ENCODE measurements at places on chromosomes 16 and 17.
A peak's percentile ranks its signal among the peaks of the same experiment; 100 is the strongest.

DNA sequence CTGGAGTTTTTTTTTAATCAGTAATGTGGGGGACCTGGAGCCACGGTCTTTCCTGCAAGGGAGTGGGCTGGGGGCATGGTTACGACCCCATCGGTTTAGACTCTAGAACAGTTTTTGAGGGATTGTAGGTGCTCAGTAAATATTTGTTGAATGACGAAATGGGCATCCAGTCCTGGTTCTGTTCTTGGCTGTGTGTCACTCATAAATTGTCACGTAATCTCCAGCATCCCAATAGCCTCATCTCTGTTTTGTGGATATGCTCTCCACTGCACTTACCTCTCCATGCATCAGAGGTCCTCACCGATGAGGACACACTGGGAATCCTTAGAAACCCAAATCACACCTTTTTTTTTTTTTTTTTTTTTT, 497 bp upstream of the SLC38A7 start:
- no peak for DNase-seq

DNA sequence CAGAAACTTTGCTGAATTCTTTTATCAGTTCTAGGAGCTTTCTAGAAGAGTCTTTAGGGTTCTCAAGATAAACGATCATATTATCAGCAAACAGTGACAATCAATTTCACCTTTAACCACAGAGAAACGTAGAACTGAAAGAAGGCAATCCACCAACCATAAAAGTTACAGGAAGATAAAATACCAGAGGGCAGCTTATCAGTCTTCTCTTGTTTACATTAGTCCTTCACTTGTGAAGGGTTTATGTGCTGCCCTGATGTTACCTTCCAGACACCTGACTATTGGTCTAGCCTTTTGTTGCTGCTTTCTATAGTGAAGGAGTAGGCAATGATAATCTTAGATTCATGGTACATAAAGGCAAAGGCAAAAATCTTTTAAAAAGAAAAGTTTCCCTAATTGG, 73.2 kb upstream of the EFCAB3 start:
- DNase-seq: no peak

DNA sequence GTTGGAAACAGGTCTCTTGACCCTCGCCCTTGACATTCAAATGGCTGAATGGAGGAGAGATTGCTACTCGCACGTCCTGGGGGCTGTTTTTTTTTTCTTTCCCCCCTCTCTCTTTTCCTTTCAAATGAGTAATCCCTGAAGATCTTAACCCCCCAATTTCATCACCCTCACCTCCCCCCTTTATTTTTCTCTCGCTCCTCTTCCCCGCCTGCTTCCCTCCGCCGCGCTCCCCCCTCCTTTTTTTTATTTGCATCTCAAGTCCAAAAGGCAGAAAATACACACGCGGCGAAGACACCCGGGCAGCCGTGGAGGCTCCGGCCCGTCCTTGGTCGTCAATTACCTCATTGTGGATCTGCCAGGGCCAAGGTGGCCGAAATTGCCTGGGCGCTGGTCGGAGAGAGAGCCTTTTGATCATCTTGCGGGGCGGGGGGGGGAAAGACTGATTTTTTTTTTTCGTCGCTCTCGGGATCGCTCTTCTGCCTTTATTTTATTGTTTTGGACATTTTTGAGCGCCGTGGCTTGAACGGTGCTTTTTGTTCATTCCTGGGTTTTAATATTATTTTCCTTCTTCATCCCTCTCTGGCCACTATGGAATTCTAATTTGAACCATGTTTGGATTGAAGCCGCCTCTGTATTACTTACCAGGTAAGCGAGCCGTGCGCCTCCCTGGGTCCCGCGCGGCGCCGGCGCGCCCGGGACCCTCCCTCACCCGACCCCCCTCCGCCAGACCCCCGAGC, 57.2 kb upstream of the GSE1 start:
- no peak for DNase-seq

- DNase-seq: no peak
These were observed 4.7 kb downstream of the ACD start for GRCh38 chr16:67655363-67655762.

GRCh38 chr17:32546031-32546444, 59.2 kb downstream of the CDK5R1 start:
- no peak for DNase-seq

- DNase-seq: no peak
These were observed 116.3 kb downstream of the USP22 start for GRCh38 chr17:20926532-20926931.

- no peak for DNase-seq
These were observed 12.5 kb downstream of the TIMM22 start for GRCh38 chr17:1009229-1010085.

DNA sequence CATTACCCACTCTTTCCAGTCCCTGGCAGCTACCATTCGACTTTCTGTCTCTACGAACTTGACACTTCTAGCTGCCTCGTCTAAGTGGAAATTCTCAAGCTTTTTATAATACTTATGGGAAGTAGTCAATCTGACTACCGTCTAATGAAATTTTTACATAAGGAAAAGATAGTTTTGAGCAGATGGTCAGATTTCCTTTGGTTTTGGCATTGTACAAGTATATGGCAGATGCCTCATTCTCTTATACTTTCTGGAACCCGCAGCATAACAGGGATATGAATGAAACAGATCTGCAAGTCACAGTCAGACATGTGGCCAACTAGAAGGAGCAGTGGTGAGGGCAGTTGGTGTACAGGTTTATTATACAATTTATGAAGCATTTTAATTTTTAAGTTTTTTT, 146.0 kb downstream of the PITPNC1 start:
- no peak for DNase-seq

DNA sequence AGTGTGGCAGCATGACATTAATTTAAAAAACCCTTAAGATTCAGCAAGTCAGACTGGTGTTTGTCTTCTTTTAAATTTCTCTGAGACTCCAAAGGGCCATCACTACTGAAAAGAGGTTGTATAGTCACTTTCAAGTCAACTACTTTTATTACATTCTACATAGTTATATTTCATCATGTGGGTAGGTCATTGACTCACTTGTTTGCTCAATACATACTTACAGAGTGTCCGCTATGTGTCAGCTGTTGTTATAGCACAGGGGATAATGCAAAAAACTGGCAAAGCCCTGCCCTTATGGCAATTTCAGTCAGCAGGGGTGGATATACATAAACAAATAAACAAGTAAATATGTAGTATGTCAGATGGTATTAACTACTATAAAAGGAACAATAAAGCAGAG, 2.5 kb upstream of the MYH4 start:
- DNase-seq: no peak

DNA sequence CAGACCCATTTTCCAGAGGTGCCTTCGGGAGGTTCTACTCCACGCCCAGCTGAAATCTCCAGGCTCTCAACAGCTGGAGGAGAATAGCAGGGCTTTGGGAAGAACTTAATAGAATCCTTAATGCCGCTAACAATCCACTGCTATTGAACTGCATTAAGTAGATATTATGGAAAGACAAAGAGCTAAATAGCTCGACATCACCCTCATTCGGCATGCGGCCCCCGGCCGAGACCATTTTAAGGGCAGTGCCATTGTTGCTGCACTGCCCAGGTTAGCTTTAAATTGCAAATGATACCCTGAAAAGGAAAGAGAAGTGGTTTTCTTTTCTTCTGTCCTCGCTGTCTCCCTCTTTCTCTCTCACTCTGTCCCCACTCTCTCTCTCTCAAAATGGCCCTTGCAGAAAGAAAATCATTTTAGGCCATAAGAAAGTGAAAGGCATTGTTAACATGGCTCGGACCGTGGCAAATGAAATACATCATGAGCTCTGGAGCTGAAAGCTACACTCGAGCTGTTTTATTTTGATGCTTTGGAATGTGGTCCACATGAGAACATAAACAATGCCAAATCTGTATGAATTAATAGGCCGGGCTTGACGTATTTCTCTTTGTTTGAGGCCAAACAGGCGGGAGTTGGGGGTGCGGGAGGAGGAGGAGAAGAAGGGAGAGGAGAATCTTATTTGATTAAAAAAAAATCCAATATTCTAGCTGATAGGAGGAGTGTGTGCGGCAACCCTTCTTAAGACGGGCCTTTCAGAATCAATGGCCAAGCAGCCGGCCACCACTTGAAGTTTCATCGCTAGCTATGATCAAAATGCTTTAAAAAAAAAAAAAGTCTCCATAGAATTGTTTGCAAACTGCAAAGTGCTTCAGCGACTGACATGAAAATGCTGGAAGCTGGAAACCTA, 298.8 kb upstream of the IRX3 start:
- no peak for DNase-seq

GRCh38 chr17:78933025-78933958, 8.1 kb upstream of the TIMP2 start:
- DNase-seq: peak; percentile 93

- peak; percentile 23 for DNase-seq
These were observed 592 bp downstream of the GCSH start for GRCh38 chr16:81095653-81095952.

DNA sequence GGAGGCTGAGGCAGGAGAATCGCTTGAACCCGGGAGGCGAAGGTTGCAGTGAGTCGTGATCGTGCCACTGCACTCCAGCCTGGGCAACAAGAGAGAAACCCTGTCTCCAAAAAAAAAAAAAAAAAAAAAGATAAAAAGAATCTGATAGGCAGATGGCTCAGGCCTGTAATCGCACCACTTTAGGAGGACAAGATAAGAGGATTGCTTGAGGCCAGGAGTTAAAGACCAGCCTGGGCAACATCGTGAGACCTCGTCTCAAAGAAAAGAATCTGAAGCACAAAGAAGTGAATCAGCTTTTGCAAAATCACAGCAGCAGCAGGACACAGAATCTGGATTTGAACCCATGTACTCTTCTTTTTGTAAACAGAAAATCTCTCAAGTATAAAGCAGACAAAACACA, 7.6 kb downstream of the NOB1 start:
- DNase-seq: no peak

DNA sequence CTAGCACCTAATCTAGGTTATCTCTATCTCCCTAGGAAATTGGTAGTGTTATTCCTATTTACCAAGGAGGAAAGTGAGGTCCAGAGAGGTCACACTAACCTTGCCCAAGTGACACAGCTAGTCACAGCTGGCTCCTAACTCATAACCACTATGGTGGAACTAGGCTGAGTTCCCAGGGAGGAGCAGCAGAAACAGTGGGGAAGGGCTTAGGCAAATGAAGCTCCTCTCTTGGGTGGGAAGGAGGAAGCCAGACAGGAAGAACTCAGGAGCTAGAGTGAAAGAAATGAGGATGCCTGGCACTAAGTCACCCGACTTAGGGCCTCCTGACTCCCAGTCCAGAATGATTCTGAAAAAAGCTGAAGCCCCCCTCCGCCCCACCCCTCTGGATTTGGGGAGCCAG, 34.5 kb downstream of the PSME3IP1 start:
- DNase-seq: no peak

Measured in kidney capillary endothelial cell (primary cell).